ENCODE measurements at places on chromosomes 5 and 9. TPM values are rescaled to one million over a fixed set of nuclear protein-coding genes. Genes with fewer than 3 reads are reported as not detected.

DNA sequence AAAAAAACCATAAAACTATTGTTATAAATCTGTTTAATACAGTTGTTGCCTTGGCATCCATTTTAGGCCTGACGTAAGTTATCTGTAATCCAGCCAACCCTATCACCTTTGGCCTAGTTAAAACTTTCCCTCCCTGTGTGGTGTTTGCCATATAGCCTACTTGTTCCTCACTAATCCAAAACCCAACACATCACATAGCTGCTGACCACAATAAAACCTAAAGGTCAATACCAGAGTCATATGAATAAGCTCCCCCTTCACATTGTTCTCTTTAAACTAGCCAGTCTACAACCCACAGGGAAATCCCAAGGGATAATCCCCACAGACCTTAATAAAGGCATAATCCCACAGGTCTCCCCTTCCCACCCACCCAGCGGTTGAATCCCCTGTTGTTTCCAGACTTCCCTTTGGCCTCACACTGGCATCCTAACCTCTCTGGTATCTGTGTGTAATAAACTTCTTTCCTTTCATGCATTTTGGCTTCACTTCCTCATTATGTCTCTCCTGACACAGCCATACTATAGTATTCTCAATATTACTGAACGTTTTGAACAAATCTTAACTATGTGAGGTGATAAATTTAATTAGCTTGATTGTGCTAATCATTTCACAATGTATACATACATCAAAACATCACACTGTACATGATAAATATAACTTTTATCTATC lies 50.8 kb downstream of the DTWD2 start:
- DNase-seq: no peak

The TUSC1 gene
- total RNA-seq: 7.6 TPM

The GFRA3 gene
- not detected for total RNA-seq

The BARHL1 gene
- not detected for total RNA-seq

The ANKRD18A gene
- total RNA-seq: not detected

GRCh38 chr9:135336722-135337527 lies 142.7 kb upstream of the PPP1R26 start:
- no peak for DNase-seq

The CER1 gene
- not detected for total RNA-seq

DNA sequence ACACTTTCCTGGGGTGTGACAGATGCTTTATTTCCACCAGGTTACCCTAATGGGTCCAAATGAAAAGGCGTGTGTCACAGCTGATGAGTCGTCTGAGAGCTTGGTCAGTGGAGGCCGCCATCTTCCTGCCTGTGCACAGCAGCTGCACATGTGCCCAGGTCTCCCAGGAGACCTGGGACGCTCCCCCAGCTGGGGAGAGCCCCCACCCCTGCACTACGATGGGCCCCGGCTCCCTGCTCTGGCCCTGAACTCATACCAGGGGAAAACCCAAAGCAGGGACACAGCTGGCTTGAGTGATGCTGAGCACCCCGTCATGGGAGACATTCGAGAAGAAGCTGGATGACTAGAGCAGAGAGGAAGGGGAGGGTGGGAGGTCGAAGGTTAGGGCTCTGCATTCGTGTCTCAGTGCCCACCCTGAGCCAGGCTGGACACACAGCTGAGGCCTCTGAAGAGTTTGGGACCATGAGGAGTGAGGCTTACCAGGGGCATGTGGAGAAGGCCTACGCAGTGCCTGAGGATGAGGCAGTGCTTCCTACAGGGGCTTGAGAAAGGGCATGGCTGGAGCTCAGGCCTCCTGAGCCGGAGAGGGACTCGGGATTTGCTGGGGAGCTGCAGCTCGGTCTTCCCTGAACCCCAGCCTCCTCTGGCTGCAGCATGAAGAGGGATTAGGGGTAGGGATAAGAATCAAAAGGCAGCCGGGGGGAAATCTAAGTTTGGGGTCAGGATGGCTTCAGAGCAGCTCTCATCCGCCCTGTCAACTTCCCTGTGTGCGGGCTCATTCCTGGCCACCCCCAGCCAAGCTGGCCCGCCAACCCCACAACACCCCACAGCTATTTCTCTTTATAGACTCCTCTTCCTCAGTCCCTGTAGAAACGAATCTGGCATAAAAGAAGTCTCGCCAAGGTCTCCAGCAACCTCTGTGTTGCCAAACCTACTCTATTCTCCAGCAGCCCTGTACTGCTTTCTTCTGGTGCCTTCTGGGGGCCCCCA lies 42.2 kb upstream of the RNU6ATAC start:
- no peak for DNase-seq

DNA sequence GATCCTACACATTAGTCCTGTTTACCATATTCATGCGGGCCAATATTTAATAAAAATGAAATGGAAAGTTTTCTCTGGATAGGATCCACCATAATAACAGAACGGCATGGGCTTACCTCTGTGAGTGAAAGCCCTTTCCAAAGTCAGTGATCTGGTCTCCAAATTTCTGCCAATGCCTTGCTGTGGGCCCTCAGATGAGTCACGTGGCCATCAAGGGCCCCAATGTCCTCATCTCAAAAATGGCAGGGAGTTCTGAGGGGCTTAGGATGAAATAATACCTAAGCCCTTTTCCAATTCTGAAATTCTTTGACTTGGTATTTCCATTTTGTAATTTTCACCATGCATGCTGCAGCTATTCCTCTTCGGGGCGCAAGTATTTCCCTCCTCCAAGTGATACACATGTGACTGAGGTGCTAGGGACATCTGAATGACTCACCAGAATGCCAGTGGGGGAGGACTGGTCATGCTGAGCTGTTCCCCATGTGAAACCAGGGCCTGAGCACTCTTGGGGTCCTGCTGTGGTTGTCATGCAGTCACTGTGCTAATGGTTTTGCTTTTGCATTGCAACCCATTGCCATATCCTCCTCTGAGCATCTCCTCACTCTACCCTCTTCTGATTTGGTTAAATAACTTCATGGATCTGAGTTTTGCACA lies 35.0 kb downstream of the ITK start:
- no peak for DNase-seq

The ZBTB26 gene
- total RNA-seq: 3.5 TPM

The GHR gene
- total RNA-seq: 3.1 TPM

DNA sequence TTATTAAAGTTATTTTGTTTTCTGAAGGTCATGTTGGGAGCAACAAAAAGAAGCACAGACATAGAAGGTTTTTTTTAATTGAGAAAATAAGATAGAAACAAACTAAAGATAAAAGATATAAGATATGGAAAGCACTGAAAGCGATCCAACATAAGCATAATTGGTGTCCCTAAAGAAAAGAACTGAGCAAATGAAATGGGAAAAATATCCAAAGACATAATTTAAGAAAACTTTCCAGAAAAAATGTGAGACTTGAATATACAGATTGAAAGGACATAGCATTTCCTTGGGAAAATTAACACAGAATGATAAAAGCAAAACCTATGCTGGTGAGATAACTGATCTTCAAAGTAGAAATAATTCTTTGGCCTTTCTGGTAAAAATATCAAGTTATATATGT lies 289.3 kb downstream of the KIAA0825 start:
- no peak for DNase-seq

DNA sequence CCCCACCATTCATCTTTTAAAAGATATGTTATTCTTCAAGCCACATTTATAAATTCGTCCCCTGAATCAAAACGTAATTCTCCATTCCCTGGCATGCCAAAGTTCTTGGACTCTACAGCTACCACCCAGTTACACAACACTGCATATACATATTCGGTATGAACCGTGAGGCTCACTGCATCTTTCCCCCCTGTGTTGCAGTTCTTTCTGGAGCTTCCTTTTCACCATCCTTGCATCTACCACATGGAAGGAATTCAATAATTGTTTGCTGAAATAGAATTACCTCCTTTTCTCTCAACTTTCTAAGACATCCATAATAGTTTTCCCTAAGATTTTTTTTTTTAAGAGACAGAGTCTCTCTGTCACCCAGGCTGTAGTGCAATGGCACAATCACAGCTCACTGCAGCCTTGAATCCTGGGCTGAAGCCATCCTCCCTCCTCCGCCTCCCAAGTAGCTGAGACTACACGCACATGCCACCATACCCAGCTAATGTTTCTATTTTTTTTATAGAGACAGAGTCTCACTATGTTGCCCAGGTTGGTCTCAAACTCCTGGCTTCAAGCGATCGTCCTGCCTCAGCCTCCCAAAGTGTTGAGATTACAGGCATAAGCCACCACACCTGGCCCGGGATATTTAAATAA lies 3.3 kb downstream of the LPAR1 start:
- DNase-seq: no peak

The FAXDC2 gene
- total RNA-seq: 5.0 TPM

GRCh38 chr5:174427304-174427703 lies 297.1 kb upstream of the MSX2 start:
- DNase-seq: no peak

The PCDHB12 gene
- 0.26 TPM for total RNA-seq

DNA sequence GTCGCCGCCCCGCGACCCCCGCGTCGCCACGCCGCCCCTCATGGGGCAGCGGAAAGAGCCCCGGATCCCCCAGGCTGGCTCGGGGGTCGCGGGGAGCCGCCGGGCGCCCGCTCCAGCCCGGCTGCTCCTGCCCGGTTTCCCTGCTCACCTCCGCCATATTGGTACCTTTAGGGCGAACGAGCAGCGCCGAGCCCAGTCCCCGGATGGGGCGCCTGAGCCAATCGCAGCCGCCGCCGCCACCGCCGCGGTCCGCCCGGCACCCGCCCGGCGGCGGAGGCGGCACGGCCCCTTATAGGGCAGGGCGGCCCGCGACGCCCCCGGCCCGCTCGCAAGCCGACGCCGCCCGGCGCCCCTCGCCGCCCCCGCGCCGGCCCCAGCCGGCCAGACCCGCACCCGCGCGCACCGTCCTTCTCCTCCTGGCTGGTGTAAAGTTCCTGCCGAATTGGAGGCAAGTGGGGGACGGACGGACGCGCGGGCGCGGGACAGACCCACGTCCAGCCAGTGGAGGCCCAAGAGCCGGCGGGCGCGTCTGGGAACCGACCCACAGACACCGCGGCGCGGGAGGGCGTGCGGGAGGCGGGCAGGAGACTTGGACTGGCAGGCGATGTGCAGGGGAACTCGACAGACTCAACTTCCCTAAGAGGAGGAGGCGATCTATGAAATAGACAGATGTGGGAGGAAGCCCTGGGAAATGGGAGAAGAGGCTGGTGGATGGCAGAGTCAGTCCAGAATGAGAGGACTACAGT lies at the start of gene MIER3:
Gene MIER3 (minus strand): TSS at position 178 of the 746 bp plus-strand sequence. CDS start 21 bp downstream, at position 157.
- peak; percentile 28 for DNase-seq

DNA sequence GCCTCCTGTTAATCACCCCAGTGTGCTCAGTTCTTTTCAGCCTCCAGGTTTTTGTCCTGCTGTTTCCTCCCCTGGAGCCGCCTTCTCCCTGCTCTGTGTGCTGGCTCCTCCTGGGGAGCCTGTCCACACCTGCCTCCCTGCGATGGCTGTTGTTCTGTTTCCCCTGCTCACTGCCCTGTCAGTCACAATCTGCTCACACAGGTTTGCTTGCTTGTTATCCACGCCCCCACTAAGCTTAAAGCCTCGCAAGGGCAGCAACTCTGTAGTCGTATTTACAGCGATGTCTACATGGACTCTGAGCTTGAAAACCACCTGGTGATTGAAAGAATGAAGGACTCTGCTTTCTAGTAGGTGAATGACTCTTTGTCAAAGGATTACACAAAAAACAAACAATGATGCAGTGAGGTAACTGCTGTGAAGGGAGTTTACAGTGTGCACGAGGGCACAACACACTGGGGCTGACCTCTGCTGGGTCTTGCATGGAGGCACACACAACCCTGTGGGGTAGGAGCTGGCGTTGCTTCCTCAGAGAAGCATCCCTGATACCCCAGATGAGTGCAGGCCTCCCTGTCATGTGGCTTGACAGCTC lies 39.6 kb upstream of the TEX48 start:
- no peak for DNase-seq

DNA sequence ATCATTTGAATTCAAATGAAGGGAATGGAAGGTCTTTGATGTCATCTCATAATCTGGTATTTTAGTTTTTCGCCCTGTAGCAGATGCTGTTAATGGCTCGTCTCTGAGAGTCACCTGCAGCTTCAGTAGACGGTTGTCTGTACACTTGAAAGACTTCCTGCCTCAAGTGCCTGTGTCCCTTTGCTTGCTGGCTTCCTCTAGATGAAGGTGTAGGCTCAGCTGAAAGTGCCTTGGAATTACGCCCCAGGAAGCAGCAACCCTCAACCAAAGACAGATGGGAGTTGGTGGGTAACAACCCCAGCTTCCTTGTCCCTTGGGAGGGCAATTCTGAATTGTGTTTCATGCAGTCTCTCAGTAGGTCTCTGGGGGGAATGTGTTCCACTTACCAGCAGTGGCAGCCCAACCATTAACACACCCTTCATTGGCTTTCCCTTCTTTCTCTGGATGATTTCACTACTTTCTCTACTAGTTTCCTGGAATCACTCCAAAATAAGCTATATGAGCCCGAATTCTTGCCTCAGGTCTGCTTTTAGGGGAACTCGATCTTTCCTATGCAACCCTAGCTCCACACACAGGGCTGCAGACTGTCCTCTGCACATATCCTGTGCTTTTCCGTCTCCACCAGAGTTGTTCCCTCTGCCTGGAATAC lies 395.6 kb downstream of the DMAC1 start:
- no peak for DNase-seq

- no peak for DNase-seq
These were observed 23.1 kb downstream of the IQGAP2 start for GRCh38 chr5:76425928-76426804.
